ENCODE measurements at places on chromosomes 1 and 21.

- DNase-seq: no peak
Observed at GRCh38 chr1:60963167-60963940, 119.0 kb upstream of the NFIA start.

DNA sequence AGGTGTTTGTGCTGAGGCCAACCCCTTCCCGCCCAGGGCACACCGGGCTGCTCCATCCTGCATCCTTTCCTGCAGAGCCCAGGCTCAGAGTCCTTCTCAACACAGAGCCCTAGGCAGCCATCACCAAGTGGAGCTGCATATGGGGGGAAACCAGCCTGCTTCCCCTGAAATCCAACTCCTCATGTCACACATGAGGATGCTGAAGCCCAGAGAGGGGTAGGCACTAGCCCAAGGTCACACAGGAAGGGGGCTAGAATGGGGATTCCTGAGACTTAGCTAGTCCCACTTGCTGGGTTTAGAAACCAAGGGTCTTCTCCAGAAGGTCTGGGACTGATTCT is 5.5 kb upstream of the TNFRSF1B start:
- no peak for DNase-seq

DNA sequence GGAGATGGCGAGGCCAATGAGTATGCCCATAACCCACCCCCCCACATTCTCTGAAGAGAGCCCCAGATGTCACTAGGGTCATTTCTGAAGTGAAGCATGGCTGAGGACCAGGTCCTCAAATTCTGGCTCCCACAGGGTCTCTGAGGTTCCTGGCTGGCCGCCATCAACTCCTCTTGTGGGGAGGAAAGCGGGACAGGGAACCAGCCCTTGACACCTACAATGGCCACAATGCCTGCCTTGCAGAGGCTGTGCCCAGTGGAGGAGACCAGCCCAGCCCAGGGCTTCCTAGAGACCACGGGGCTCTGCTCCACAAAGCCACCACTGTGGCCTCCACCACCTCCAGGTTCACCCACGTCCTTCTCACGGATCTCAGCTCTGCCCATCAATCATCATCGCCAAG is 120.1 kb upstream of the ARHGEF16 start:
- DNase-seq: no peak

DNA sequence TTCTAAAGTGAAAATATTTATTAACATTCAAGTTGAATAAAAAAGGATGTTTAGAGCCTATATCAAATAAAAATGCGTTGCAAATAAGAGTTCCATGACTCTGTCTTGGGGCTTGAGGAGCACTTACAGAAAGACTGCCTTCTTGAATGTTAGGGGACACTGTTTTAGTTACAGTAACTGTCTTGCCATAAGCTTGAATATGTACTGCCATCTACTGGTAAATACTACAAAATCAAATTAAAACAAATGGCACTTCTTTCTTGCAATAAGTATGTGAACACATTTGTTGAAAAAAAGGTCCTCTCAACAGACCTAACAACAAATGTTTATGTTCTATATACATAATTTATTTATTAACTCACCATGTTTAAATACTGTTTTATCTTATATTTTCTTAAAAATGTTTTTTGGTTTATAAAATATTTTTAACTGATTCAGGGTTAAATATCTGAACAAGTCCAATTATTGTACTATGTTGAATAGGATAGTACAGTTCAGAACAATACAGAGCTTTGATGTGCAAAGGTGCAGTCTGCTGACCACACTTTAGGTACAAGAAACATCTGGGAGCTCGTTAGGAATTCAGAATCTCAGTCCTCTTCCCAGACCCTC is 199.5 kb downstream of the LRRIQ3 start:
- DNase-seq: no peak

DNA sequence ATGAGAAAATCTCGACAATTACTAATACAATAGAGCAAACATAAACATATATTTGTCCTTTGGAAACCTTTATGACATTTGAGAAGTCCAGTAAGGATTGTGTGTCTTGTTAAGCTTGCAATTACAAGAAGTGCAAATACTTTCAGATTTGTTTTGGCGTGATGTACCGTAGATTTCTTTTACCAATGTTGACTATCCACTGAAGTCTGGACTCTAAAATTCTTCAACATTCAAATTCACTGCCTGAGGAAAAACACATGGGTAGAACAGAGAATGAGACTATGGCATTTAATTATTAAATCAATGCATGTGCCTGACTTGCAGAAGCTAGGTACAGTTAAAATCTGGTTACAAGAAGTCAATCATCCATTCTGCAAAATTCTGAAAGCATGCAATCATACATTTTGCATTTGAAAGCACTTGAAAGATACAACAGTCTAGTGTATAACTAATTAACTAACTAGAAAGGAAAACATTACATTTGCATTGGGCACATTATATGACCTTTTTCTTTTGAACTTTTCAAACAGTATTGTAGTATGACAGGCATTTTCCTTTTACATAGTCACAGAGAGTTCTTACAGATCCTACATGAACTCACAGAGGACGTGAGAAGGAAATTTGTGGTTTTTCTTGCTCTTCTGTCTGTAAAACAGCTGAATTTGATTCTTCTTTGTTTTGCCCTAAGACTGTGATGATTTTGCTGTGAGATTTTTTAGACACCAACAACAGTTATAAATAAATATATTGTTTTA is 511.1 kb upstream of the ADGRL4 start:
- no peak for DNase-seq

DNA sequence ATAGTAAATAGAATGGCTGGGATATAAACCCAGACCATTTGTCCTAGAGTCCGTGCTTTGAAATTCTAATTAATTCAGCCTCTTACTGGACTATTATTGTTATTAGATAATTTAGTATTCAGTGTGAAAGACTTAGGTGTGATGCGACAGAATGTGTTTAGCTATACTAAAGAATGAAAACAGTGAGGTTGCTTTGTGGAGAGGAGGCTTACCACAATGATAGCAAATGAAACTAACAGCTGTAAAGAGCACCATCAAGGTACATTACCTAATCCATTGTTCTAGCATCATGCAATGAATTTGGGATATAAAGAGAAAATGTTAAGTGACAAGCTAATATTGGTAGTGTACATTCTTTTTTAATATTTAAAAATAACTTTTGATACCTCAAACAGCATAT is 911.1 kb downstream of the KCNT2 start:
- no peak for DNase-seq

- no peak for DNase-seq
Observed at GRCh38 chr1:19453741-19454201, 31.6 kb downstream of the CAPZB start.

DNA sequence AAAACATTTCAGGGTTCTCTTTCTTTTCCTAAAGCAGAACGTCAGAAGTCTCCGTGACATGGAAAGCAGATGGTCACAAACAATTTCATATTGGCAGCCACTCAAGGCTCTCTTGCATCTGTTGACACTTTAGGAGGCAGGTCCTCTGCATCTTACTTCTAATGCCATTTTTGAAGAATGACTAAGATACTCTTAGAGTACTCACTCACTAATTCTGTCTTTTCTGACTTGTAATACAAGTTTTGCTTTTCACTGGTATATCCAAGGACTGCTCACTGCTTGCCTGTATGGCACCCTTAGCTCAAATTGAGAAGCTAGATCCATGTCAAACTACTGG is 68.3 kb downstream of the PRRX1 start:
- DNase-seq: no peak

- DNase-seq: no peak
Observed at GRCh38 chr21:37072274-37072987, 440 bp downstream of the PIGP start.

DNA sequence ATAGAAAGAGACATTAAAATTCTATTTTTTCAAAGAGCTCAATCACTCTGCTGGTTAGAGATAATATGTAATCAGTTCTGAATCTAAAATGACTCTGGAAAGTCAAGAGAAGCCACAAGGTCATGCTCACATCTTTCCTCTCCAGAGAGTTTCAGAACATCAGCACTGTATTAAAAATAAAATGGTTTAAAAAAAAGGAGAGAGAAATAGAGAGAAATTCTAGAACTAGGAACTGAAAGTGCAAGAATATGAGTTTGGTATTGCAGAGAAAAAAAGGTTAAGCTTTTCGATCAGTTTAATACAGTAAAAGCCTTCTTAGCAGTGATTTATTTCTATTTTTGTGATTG is 44.0 kb upstream of the DIPK1A start:
- DNase-seq: no peak

GRCh38 chr1:30589083-30589482 is 134.3 kb downstream of the MATN1 start:
- no peak for DNase-seq

GRCh38 chr21:41706263-41706639 is 60.6 kb downstream of the RIPK4 start:
- DNase-seq: no peak

DNA sequence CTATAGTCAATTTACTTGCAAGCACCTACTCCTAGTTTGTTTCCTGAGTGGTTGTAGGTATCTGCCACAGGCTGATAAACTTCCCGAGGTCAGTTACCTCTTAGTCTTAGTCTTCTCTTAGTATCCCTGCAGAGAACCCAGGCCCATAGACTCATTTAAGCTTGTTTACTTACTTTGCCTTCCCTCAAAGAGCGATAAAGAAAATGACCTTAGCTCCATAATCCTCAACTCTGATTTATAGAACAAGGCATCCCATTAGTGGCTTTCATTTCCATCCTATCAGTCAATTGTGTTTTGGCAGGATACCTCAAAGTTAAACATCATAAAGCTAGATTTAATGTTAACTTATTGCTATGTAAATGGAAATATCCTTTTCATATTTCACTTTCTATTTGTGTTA is 119.7 kb downstream of the UCHL5 start:
- no peak for DNase-seq

DNA sequence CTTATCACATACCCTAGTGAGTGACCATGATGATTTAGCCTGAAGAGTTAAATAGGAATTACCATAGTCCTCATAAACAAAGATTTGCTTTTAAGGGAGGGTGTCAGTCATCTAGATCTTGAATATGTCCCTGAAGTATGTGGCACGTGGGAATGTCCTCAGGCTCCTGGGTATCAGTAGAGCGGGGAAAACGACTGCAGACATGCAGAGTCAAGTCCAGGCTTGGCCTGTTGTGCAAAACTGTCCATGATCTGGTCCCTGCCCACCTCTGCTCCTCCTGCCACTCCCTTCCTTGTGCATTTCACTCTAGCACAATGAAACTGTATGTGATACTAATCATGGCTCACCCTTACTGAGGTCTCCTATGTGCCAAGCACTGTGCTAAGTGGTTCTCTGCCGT is 12.9 kb downstream of the MOV10 start:
- no peak for DNase-seq

- DNase-seq: no peak
Observed at GRCh38 chr1:223819730-223820514, 25.8 kb downstream of the TP53BP2 start.

DNA sequence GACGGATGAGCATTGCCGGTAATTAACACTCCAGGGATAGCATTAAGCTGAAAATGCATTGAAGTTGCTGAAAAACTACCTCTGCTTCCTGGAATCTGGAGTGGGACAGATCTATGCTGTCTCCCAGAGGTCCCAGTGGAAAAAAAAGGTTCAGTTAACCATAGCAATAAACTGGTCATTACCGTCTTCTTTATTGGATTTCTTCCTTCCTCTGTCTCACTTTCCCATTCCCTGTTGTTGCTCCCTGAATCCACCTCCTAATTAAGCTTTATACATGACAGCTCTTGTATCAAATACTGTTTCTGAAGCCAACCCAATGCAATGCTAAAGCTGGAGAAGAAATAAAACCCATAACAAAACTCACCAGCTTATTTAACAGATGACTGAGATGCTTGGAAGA is 1805.9 kb downstream of the NCAM2 start:
- DNase-seq: no peak

DNA sequence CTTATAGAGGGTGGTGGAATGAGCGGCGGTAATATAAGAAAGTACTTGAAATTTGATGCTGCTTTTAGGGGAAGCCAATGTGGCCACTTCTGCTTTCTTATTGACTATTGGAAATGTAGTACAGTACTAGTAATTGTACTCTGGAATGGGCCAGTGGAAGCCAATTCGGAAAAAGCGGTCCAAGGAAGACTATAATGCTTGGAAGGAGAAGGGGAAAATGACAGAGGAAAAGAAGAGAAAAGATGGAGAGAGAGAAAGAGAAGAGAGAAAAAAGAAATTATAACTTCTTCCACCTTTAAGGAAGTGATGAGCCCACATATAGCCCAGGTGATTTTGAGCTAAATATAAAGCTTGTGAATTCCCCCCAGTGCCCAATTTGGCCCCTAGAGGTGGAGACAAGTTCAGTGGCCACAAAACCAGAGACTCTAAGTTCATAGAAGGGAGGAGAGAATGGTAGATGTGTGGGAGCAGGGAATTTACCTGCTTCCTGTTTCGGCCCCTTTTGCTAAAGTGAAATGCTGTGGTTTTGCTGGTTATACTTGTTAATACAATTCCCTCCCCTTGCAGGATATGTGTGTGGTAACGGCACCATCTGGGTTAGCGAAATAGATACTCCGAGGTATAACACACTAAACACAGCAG is 35.7 kb upstream of the DUSP10 start:
- DNase-seq: peak; percentile 66

GRCh38 chr1:78145105-78145580 is 99.4 kb downstream of the GIPC2 start:
- DNase-seq: peak; percentile 30

DNA sequence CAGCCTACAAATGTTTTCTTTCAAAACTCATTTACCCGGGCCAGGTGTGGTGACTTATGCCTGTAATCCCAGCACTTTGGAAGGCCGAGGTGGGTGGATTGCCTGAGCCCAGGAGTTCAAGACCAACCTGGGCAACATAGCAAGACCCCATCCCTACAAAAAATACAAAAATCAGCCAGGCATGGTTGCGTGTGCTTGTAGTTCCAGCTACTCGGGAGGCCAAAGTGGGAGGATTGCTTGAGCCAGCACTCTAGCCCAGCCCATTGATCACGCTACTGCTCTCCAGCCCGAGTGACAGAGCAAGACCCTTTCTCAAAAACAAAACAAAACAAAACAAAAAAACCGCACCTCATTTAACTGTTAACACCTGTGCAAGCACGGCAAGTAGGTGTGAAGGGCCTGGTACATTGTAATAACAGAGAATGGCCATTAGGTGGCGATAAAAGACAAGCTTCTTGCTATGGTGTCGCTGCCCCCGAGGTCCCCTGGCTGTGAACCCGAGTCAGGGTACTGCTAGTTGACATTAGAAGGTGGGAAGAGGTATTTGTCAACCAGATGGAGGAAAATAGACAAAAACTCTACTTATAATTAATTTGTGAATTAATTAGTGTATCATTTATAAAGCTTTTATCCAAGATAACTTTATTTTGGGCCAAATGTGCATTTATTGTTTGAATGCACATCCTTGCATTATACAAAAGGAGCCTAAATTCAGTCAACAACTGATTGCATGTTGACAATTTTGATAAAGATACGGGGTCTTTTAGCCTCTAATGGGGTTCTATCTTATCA is 66.5 kb downstream of the SH3BGR start:
- peak; percentile 26 for DNase-seq

- no peak for DNase-seq
Observed at GRCh38 chr1:195763907-195764374, 844.3 kb downstream of the KCNT2 start.

DNA sequence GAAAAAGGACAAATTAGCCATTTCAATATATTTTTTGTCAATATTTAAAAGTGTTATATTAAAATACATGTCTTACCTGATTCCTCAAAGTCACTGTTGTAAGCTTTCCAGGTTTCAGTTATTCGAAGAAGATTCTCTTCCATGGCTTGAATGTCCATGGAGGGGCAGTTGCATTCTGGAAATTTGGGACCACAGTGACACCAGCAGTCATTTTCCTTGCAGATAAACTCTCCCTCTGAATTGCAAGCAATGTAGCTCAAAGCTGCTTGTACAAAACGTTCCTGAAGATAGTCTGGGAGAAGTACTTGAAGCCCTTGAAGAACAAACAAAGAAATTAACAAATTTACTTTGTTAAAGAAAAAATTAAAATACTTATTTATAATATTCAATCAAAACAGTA is 251.7 kb downstream of the BRINP3 start:
- DNase-seq: no peak

GRCh38 chr1:66523562-66523961 is 10.4 kb upstream of the SGIP1 start:
- no peak for DNase-seq

All from stimulated activated naive CD8-positive, alpha-beta T cell treated with anti-CD3 and anti-CD28 coated beads, Interleukin-15, Interleukin-2, amounts not matched to agents 100 U/mL and 50 U/mL, for 24 hours (primary cell).